Fibroblast of the aortic adventitia (primary cell): ENCODE measurements at places on chromosomes 4 and X. TPM values are rescaled to one million over a fixed set of nuclear protein-coding genes. Genes with fewer than 3 reads are reported as not detected.

The PCDH11X gene
- under 0.01 TPM in 1 of 2 replicates, not detected in the other for total RNA-seq

The OSTC gene
- total RNA-seq: 186 and 331 TPM in 2 replicates

GRCh38 chr4:55029821-55030503, 95.4 kb downstream of the KDR start:
- DNase-seq: no peak

DNA sequence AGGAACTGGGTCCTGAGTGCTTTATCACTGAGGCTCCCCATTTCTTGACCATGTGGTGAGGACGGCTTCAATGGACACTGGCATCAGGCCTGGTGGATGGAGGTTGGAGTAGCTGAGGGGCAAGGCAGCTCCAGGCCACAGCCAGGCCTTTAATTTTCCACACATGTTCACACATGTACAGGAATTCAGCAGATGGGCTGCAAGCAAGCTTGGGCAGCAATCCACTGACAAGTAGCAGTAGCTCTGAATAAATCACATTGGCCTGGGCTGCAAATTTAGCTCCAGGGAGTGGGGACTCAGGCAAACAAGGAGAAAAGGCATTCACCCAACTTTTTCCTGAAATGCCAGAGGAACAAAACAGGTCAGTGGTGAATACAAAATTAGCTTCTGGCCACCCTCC, 107.8 kb upstream of the SCML1 start:
- no peak for DNase-seq

DNA sequence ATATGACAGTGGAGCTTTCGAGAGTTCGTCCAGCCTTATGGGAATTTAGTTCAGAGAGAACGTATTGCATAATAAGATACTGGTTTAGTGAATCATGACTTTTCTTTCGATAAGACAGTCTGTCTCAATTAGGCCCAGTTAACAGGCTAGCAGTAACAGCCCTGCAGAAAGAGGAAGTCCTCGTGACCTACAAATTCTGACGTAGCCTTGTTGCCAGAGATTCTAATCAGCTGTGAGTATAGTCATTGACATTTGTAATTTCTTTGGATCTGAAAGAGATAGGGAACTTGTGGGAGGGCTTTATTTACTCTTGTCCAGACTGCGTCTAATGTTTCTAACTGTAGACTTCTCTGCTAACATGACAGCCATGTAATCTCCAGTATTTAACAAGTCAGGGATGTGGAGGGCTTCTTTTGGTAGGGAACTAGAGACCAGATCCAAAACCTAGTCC, 15.8 kb downstream of the ART3 start:
- DNase-seq: peak; percentile 94

- DNase-seq: no peak
Observed at GRCh38 chrX:145613894-145614293, 203.7 kb upstream of the SLITRK2 start.

The MAB21L2 gene
- total RNA-seq: 0.63 TPM in 1 of 2 replicates, not detected in the other
